ENCODE measurements at places on chromosomes 6 and 20.

- no peaks in the 10 kb centered on the region for H3K27me3 ChIP-seq
- peak; percentile 56 for DNase-seq
- peak overlapping the region; percentile 41 for H3K27ac ChIP-seq
- H3K36me3 ChIP-seq, result no peaks in the 10 kb centered on the region
These were observed 126.8 kb downstream of the IPCEF1 start for GRCh38 chr6:154229786-154230185.

DNA sequence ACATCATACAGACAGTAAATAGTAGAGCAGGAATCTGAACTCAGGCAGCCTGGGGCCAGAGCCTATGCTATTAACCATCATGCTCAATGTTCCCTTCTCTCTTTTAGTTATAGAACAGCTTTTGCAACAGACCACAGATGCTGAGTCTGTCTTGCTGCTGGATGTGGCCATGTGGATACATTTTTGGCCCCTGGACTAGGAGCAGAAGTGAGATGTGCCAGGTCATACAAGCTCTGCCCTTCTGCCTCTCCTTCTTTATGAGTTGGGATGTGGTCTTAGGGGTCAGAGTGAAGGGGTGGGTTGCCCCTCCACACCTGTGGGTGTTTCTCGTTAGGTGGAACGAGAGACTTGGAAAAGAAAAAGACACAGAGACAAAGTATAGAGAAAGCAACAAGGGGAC, 14.6 kb upstream of the AARS2 start:
- no peak for DNase-seq
- H3K27me3 ChIP-seq, result no peaks in the 10 kb centered on the region
- H3K4me1 ChIP-seq, result no peaks in the 10 kb centered on the region
- no peak overlapping the region for H3K27ac ChIP-seq

DNA sequence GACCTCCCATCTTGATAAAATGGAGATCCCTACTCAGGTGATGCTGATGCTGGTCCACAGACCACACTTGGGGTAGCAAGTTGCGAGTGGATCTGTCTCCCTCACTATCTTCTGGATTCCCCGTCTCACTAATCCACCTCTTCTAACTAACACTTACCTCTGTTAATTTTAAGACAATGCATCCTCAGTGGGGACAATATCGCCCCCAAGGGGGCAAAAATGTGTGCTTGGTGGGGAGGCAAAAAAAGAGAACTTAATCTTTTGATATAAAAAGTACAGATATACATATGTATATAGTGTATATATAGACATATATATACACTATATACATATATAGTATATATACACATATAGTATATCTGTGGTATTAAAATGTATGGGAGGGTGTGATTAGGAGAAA, 4.3 kb downstream of the LRFN2 start:
- no peaks in the 10 kb centered on the region for H3K4me1 ChIP-seq
- H3K36me3 ChIP-seq, result no peaks in the 10 kb centered on the region
- DNase-seq, result no peak
- no peak overlapping the region for H3K27ac ChIP-seq
- no peak overlapping the region for H3K4me3 ChIP-seq
- H3K27me3 ChIP-seq, result no peaks in the 10 kb centered on the region

DNA sequence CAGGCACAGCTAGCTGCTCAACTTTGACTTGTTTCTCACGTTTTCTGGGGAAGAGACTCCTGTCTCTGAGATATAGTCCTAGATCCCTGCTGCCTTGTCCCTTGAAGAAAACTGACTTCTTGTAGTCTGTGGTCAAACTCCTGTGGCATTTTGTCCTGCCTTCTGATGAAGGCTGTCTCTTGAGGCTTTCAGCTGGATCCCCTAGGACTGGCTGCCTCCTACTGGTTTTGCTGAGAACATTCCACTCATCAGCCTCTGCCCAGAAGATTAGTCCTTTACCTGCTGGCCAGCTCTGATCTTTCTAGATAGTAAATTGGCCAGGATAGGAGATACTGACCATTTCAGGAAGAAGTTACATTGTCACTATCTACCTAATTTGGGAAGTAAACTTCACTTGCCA, 71.9 kb upstream of the CNR1 start:
- H3K36me3 ChIP-seq, result no peaks in the 10 kb centered on the region
- no peak overlapping the region for H3K4me3 ChIP-seq
- H3K27ac ChIP-seq, result no peak overlapping the region
- DNase-seq, result peak; percentile 9

- H3K4me3 ChIP-seq, result no peak overlapping the region
- H3K4me1 ChIP-seq, result no peaks in the 10 kb centered on the region
- no peaks in the 10 kb centered on the region for H3K36me3 ChIP-seq
- no peaks in the 10 kb centered on the region for H3K27me3 ChIP-seq
- DNase-seq, result no peak
- H3K27ac ChIP-seq, result no peak overlapping the region
These were observed 245.9 kb downstream of the ERMARD start for GRCh38 chr6:169997187-169997929.

DNA sequence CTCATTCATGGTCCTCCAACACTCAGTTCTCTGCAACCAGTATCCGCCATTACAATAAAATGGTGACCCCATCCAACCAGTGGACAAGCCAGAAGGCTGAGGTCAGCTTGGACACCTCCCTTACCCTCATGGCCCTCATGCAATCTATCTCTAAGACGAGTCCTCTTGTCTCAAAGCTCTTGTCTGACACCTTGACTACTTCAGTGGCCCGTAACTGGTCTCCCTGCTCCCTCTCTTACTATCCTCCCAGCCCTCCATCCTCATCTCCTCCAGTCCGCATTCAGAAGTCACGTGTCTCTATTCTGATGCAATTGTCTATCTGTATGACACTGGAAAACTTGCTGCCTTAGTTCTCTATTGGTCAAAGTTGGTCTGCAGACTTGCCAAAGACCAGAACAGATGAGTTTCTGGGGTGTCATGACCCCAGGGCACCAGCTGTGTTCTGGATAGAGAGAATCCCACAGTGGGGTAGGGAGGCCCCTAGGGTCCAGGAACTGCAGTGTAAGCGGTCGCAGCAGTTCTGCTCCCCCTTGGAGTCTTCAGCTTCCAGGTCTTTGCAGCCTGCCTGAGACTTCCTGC, 59.6 kb upstream of the RNF24 start:
- no peaks in the 10 kb centered on the region for H3K4me1 ChIP-seq
- no peaks in the 10 kb centered on the region for H3K36me3 ChIP-seq
- no peak overlapping the region for H3K27ac ChIP-seq
- no peaks in the 10 kb centered on the region for H3K27me3 ChIP-seq
- no peak overlapping the region for H3K4me3 ChIP-seq

Measured in naive thymus-derived CD4-positive, alpha-beta T cell (primary cell).